ENCODE measurements at places on chromosomes 7 and 10.

GRCh38 chr10:42615419-42615818, 23.0 kb downstream of the ZNF33B start:
- no peak for DNase-seq

DNA sequence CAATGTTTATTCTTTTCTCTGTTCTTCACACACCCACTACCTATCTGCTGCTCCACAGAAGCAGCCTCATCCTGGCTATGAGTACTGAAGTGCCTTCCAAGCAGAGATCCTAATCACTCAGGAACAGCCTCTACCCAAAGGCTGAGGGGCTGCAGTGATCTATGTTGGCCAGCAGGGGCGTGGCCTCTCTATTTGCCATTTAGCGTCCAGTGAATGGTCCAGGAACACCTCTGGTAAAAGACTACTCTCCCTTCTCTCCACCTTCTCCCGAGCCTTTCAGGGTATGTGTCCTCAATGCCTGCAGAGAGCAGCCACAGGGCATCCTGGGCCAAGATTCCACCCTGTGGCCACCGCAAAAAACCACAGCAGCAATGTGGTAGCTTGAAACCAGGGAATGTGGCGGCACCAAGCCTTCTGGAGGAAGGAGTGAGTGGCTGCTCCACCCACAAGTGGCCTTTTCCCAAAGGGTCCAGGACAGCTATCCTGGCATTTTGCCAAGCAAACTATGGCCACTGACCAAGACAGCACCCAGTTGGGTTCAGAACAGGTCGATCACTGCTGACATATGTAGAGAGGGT, 70.9 kb downstream of the SYPL1 start:
- no peak for DNase-seq

DNA sequence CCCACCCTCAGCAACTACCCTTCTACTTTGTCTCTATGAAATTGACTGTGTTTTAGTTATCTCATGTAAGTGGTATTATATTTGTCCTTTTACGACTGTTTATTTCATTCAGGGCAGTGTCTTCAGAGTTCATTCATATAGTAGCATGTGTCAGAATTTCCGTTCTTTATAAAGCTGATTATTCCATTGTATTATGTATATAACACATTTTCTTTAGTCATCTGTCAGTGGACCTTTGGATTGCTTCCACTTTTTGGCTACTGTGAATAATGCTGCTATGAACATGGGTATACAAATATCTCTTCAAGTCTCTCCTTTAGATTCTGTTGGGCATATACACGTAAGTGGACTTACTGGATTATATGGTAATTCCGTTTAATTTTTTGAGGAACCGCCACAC, 14.5 kb downstream of the SLF2 start:
- DNase-seq = no peak

DNA sequence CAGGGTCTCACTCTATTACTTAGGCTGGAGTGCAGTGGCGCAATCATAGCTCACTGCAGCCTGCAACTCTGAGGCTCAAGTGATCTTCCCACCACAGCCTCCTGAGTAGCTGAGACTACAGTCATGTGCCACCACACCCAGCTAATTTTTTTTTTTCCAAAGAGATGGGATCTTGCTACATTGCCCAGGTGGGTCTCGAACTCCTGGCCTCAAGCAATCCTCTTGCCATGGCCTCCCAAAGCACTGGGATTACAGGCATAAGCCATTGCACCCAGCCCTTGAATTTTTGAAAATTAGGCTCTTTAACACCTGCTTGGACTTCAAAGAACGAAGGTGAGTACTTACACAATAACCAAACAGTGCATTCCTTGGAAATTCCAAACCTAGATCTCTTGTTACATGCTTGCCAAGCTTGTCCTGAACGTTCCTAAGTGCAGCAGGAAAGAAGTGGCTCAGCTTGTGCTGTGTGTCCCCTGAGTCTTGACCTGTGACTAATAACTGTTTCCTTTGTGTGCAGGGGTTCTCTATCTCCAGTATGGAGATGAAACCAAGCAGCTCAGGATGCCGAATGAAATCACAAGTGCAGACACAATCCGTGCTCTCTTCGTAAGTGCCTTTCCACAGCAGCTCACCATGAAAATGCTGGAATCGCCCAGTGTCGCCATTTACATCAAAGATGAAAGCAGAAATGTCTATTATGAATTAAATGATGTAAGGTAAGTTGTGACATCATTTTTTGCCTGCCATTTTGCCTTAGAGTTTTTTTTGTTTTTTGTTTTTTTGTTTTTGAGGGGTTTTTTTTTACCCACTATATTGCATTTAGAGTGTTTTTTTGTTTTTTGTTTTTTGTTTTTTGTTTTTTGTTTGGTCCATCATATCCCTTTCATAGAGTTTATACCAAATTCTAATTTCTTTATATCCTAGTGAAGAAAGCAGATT, 223.8 kb downstream of the KIAA1217 start:
- DNase-seq = no peak

GRCh38 chr7:42106562-42106961, 130.4 kb downstream of the GLI3 start:
- no peak for DNase-seq

- DNase-seq = no peak
Observed at GRCh38 chr7:127751490-127752448, 99.8 kb downstream of the SND1 start.

Measured in amniotic stem cell (primary cell).